ENCODE measurements at places on chromosomes 4 and X.

GRCh38 chr4:8671712-8672290 is 79.2 kb downstream of the CPZ start:
- no peak for DNase-seq

DNA sequence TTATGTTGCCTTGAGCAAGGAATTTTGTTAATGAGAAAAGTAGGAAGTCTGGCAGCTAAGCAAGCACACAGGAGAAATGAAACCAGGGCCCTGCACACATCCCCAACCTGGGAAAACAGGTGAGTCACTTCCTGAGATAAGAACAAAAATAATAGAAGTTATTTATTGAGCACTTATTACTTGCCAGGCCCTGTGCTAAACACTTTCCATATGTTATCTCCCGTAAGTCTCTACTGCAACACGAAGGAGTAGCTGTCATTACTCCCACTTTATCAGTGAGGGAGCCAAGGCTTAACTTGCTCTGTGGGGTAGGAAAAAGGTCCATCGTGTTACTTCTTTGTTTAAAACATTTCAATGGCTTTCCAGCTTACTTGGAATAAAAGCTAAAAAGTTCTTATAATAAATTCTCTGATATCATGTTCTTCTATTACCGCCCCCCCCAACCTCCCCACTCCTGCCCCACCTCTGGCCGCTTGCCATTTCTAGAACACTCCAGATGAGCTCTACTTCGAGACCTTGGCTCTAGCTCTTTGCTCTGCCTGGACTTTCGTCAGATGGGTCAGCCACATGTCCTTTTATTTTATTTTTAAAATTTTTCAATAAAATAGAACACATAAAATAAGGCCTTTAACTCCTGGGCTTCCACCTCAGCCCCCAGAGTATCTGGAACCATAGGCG is 36.3 kb upstream of the PLAC8 start:
- DNase-seq, result no peak

DNA sequence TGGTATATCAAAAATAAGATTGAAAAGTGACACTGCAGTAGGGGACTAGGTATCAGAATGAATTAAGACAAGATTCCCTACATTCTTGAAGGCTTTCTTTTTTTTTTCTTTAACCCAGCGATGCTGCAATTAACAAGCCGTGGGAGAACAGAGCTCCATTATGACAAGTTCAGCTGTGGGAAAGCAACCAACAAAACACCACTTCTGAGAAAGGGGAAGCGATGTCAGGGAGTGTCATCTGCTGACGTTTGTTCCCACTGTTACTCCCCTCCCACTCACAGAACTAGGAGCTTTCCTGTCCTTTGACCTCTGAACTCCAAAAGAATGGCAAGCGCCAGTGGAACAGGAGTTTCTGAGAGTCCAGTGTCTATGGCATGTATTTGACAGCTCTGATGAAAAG is 90.2 kb upstream of the SLITRK2 start:
- DNase-seq, result no peak

- DNase-seq, result no peak
These were observed 541.7 kb downstream of the BCOR start for GRCh38 chrX:39556056-39556455.

DNA sequence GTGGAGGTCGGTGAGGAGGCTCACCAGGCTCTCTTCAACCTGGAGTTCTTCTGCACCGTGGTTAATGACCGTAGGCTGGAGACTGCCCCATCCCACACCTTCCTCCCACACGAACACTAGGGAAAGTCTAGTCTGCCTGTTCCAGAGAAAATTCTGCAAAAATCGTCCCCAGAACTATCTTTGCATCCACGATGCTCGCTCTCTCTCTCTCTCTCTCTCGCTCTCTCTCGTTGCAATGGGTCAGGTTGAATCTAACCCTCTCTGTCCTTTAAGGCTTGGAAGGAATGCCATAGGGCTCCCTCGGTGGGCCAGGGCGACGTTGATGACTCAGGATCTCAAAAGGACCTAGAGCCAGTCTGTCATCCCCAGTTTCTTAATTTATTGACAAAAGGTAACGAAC is 111.4 kb downstream of the DCTD start:
- DNase-seq, result no peak

DNA sequence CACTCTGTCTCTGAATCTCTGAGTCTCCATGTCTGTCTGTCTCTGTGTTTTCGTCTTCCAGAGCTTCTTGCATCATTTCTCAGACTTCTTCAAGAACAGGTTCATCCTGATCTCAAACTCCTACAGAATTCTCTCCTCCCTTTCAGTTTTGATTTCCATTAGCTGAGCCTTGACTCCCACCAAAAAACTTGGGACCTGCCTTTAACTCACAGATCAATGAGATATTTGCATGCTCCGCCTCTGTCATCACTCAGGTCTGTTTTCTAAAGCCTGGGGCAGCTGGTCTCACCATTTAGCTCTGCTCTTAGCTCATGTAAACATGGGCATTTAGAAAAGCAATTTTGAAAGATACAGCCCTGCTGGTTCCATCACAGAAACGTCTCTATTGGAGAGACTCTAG is 8.6 kb downstream of the DAPP1 start:
- DNase-seq, result no peak

Measured in NAMALWA (cell line).